Activated CD4-positive, alpha-beta T cell treated with anti-CD3 and anti-CD28 coated beads for 36 hours (primary cell): ENCODE measurements at places on chromosomes 16 and 17. TPM values are rescaled to one million over a fixed set of nuclear protein-coding genes. Genes with fewer than 3 reads are reported as not detected.

GRCh38 chr17:79618383-79619067, 7.7 kb upstream of the RBFOX3 start:
- DNase-seq = no peak

DNA sequence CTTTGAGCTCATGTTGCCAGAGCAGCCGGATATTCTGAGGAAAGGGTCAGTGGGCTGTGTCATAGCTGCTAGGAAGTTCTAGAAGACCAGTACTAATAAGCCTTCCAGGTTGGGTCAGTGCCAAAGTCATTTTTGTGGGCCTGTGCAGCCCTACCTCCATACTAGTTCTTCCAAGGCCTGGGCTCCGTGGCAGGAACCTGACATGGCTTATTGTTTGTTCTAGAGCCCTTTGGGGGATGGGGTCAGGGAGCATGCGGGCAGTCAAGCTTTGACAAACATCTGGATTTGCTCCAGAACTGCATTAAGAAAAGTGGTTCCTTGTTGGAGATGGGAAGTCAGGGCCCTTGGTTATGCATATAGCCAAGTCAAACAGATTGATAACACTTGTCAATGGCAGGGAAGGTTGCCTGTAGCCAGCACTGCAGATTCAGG, 7.6 kb downstream of the ALKBH5 start:
- no peak for DNase-seq

- DNase-seq = peak; percentile 24
Observed at GRCh38 chr16:88870608-88871348, 4.3 kb upstream of the PABPN1L start.

Gene TEKT1
- total RNA-seq = not detected

Gene RNF43
- total RNA-seq = 0.71 TPM

DNA sequence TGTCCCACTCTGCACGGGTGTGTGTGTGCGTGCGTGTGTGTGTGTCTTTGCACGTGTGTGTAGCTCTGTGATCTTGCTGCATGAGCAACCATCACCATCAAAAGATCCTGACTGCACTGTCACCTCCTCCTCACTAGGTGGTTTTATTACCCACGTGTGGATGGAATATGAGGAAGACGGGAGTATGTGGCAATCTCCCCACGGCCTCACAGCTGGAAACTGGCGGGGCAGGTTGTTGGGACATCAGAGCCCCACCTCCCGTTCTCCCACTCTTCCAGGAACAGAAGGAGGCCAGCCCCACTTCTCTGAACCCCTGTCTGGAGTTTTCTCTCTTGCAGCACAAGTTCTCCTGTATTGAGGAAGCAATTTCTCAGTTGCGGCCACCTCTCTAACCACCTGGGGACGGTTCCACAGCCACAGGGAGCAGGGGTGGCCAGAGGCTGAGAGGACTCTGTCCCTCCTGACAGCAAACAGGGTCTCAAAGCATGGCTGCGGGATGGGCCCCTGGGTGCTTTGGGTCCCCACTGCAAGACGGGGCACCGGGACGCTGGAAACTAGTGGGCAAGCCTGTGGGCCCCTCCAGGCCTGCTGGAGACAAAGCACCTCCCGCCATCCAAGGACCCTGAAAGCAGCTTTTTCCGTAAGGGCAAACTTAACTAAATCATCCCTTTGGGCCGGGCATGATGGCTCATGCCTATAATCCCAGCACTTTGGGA, 27.9 kb upstream of the ATP2C2 start:
- no peak for DNase-seq

Gene TK1
- total RNA-seq = 195 TPM
